Thyroid gland (tissue), 4 donors: ENCODE measurements at places on chromosomes 7 and 10.
A peak's percentile ranks its signal among the peaks of the same experiment; 100 is the strongest.

DNA sequence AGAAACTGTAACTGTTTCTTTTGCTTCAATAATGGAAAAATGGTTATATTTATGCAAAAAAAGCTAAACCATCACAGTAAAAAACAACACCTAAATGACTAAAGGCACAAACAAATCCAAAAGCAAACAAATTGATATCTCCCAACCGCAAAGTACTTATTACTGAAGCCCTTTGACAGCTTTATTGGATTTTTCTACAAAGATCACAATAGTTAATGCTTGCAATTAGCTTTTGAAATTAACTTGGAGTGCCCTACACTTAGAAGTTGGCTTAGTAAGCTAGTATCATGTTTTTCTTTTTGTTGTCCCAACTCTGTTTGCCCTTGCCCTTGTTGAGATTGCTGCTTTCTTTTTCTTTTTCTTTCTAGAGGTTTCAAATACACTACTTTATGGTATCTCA is 257.5 kb downstream of the INHBA start:
- DNase-seq = no peak

DNA sequence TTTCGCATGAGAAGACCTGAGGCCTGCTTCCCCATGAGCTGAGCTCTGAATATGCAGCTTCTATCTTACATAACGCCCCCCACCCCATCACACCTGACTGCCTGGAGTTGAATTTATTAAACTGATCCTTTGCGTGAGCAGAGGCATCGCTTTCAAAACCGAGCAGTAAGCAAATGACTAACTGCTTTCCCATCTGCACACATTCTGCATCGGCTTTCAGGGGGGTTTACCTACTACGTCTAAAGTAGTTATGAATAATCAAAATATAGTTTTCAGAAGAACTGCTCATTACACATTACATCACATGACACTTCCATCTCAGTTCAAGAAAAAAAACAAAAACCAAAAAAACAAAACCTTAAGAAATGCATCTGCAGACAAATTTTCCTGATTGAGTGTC is 54.7 kb upstream of the EGR2 start:
- no peak for DNase-seq

GRCh38 chr7:140212100-140212881 is 35.5 kb upstream of the KDM7A start:
- no peak for DNase-seq

- no peak for DNase-seq
Observed at GRCh38 chr10:51109801-51110533, 35.7 kb downstream of the PRKG1 start.

DNA sequence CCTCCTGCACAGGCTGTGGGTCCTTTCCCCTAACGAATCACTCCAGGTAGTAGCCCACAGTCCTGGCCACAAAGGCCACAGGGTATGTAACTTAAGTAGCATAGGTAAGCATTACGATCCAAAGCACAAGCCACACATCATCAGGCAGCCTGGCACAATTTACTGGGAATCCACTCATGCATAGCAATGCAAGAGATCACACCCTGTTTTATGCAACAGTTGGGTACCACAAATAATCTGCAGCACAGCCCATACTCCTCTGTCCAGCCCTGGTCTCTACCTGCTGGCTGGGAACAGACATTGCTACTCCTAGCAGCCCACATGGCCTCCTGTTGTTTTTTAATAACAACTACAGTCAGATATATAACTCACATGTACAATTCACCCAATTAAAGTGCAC is 34.3 kb downstream of the SRPK2 start:
- DNase-seq = peak; percentile 40

GRCh38 chr7:150365673-150366398 is 2.8 kb upstream of the REPIN1 start:
- DNase-seq = no peak

DNA sequence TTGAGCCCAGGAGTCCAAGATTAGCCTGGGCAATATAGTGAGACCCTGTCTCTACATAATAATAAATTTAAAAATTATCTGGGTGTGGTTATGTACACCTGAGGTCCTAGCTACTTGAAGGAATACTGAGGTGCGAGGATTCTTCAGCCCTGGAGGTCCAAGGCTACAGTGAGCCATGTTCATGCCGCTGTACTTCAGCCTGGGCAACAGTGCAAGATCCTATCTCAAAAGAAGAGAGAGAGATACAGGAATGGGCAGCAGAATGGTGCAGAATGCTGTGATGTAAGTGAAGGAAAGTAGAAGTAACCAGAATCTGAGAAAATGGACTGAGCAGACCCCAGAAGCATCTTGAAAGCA is 62.7 kb upstream of the EXOC4 start:
- DNase-seq = no peak

- DNase-seq = no peak
Observed at GRCh38 chr10:103885617-103886016, 30.2 kb upstream of the SH3PXD2A start.

- DNase-seq = no peak
Observed at GRCh38 chr10:53115660-53116059, 343.1 kb upstream of the MBL2 start.

DNA sequence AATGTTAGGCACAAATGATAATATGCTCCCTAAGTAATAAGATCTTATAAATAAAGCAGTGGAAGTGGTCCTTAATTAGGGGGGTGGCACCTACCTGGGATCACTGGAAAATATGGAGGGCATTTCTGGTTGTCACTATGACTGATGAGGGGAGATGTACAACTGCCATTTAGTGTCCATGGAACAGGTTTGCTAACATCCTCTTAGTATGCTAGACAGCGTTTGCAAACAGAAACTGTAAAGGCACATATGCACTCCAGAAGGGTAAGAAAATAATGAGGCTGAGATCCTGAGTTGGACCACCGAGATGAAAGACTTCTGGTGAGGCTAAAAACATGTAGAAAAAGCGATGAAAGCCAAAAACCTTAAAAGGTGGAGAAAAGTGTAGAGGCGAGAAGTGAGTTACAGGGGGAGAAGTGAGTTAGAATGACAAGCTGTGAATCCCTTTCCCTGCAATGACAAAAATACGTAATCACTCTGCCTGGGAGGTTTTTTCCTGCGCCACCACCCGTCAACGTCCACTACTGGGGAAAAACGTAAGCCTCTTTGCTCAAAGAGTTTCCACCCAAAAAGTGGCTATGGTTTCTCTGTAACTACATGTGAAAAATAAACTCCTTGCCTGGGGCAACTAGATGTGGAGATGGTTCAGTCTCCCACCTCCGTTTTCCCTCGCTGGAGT is 767 bp downstream of the KRIT1 start:
- DNase-seq = no peak

DNA sequence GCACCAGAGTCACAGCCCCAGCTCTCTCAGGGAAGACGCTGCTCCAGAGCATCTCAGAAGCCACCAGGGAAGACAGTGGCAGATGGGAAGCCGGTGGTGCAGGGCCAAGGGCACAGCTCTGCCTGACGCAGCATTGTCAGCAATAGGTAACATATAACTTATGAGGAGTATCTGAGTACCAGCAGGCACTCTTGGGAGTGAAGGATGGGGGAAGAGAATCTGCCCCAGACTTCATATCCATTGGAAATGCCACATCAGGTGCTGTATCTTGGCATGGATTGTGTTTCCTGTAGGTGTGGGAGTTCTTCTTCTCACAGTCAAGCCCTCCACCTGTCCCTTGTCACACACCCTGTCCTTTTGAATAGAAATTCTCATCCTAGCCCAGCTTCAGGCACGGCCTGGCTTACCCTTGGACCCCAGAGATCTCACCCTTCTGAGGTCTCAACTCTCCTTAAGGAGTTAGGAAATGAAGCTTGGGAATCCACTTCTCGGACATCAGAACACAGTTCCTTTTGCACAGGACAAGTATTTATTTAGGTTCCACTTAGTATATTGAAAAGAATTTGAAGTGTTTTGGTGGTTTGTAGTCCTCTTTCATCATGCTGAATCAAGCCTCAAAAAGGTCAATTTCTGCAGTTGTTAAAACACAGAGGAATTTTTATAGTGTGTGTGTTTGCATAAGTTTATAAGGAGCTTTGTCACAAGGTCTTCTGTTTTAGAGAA is 9.9 kb downstream of the EPDR1 start:
- peak; percentile 10 for DNase-seq

DNA sequence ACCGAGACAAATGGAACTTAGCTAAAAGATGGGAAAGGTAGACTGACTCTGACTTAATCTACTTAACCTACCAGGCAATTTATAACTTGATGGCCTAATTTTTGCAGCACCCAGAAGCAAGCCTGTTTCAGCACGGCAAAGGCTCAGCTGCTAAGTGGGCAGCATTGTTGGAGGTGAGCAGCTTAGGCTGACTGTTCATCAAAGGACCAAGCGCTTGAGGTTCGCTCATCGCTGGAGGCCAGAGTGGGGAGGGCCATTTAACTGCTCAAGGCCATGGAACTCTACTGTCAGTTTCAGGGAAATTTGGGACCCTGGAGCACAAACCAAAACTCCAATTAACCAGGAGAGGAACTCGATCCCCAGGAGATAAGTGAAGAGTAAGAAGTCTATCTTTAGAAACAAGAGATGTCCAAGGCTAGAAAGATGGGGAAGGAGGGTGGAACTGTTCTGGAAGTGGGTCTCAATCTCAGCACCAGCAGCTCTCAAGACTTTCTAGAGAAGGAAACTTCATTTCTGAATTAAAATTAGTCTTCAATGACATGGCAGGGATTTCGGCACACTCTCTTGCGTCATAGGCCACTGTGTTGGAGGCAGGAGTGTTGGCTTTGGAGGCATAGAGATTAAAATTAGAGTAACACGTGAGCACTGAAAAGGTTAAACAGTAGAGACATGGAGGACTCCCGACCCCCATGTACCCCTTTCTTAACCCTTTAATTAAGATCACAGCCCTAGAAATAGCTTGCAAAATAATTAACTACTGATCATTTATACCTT is 43.1 kb downstream of the EGFR start:
- no peak for DNase-seq

DNA sequence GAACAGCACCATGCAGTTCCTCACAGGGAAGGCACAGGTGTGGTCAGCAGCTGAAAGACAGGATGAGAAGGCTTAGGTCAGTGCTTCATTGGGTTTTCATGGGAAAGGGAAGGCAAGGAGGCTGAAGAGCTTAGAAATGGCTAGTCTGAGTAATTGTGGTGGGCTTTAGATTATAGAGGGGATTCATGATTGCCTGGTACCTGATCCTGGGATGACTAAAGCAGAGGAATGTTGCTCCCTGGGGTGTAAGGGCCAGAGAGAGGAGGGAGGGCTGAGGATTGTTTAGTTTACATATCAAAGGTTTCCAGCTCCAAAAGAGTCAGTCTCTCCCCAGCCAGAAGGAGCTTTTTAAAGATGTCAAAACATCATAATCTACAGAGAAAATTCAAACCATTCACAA is 396.3 kb upstream of the POM121L12 start:
- no peak for DNase-seq

DNA sequence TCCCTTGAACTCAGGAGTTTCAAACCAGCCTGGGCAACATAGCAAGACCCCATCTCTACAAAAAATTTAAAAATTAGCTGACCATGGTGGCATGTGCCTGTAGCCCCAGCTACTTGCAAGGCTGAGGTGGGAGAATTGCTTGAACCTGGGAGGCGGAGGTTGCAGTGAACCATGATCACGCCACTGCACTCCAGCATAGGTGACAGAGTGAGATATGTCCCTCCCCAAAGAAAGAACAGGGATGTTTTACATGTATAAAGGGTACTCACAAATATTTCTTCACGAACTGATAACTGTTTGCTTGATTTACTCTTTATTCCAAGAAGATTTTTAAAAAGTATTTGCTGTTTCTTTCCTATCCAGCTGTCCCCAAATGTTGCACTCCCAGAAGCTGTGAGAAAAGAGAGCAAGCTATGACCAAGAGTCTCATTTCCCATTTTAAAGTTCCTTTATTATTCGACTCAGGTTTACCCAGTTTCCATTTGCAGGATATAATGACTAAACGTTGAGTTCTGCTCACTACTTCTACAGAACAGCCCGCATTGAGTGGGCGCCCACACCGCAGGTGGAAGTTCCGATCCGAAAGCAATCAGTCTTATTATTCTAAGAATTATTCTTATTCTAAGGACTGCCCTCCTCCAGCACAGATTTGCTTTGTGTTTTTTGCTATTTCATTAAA is 90.7 kb downstream of the APBB1IP start:
- no peak for DNase-seq

DNA sequence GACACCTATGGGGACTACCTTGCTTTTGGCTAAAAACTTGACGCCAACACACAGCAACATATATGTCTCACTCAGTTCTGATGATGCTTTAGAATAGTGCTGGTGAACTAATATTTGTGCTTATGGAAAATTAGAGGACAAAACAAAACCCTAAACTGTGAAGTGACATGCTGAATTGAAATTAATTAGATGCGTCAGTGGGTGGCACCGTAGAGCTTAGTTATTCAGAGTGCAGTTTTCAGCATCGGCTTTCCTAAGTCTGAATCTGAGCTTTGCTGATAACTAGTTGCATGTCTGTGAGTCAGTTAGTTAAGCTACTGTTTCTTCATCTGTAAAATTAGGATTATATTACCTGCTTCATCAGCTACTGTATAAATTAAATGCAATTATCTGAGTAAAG is 245.0 kb upstream of the SORCS1 start:
- DNase-seq = peak; percentile 31

DNA sequence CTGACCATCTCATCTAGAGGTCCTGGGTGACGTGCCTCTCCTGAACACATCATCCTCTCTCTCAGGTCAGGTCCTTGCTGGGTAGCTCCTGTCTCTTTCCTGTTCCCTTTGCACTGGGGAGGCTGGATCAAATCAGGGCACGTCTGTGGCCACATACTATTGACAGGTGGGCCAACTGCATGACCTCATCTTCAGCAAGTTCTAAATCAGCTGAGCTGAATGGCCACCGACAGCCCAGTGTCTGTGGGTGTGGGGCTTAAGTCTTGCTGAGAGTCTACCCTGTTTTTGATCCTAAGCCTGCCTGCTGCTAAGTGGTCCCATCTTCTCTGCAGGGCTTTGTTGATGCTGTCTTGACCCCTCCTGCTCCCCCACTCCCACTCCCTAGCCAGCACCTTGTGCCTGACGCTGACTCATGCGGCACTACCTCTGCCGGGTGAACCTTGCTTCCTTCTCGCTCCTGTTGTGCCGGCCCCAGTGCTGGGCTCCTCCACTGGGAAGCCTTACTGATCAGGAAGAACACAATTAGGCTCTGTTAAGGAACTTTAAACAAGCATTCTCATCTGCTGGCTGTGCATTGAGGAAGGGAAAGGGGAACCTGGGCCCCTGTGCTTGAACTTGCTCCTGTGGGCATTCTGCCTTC is 440.4 kb downstream of the PLXNA4 start:
- no peak for DNase-seq

DNA sequence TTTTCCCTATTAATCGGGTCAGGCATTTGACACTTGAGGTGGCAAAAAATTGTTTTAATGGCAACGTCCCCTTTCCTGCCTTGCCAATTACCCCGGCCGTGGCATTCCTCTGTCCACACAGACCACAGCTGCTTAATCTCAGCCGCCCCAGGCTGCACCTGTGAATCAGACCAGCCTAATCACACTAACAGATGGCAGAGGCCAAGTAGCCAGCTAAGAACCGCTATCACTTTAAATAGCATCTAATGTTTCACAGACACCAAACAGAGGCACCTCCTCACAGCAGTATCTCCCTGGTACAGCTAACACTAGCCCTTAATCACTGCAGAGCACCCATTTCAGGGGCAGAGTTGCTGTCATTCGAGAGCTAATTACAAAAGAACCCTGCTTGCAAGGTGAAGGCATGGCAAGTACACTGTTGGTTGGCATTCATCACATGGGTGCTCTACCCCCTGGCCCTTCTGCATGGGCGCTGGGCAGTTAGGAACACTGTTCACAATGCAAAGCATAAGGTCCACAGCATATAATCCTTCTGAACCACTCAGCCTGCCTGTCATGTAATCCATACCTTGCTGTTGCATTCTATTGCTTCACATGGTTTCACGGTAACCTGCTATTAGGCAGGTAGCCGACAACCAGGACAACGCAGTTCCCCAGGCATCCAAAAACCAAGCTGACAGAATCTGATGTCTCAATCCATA is 38.8 kb downstream of the FGFR2 start:
- DNase-seq = no peak
